ENCODE measurements at places on chromosomes 7 and 10.
A peak's percentile ranks its signal among the peaks of the same experiment; 100 is the strongest.

DNA sequence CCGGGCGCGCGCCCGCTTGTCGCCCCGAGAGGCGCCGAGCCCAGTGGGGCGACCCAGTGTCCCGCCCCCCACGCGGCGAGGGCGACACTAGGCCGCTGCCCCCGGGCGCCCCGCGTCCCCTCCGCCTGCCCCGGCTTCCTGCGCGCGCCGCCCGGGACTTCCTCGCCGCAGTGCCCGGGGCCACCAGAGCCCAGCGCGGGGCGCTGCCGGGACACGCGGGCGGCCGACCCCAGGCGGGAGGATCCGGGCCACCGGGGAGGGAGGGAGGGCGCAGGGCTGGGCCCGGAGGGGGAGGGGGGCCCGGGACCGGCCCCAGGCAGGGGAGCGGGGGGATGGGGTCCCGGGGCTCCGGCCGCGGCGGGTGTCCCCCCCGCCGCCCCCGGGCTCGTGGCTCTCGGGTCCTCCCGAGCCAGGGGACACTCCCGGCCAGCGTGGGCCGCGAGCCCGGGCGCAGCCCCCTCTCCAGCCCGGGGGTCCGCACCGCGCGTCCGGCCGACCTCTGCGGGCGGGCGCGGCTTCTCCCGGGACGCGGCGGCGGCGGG lies 435 bp upstream of the PWWP2B start:
- peaks cover 20% of the 10 kb centered on the region for H3K27me3 ChIP-seq
- no peaks in the 10 kb centered on the region for H3K36me3 ChIP-seq
- no peak overlapping the region for H3K27ac ChIP-seq
- H3K4me1 ChIP-seq = peaks cover 18% of the 10 kb centered on the region
- DNase-seq = peak; percentile 78
- no peak overlapping the region for H3K4me3 ChIP-seq

- no peak overlapping the region for H3K27ac ChIP-seq
- no peaks in the 10 kb centered on the region for H3K36me3 ChIP-seq
- peaks cover 22% of the 10 kb centered on the region for H3K4me1 ChIP-seq
- H3K27me3 ChIP-seq = peaks cover 2% of the 10 kb centered on the region
- H3K4me3 ChIP-seq = no peak overlapping the region
Observed at GRCh38 chr7:46007194-46007593, 86.1 kb upstream of the IGFBP3 start.

DNA sequence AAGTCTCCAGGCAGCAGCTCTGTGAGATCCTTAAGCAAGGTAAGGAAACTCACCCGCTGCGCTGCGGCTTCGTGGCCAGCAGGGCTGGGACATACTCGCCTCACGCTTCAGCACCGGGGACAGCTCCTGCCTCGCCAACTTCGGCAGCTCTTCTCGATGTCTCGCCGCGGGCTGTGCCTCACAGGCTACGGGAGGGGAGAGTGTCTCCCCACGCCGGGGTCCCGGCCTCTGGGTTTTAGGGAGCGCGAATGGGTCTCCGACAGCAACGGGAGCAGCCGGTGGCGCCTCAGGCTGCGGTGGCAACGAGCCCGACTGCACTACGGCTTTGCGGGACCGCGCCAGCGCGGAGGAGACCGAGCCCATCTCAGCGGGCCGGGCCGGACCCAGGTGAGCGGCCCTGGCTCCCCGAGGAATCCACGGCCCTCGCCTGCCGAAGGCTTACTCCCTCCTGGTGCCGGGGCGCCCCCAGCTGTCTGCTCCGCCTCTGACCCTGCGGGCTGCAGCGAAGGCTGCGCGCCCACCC lies 62.4 kb downstream of the LSM5 start:
- H3K27ac ChIP-seq = no peak overlapping the region
- H3K4me1 ChIP-seq = no peaks in the 10 kb centered on the region
- H3K27me3 ChIP-seq = peaks cover 86% of the 10 kb centered on the region
- peak; percentile 99 for DNase-seq

GRCh38 chr10:131888186-131888604 lies 12.6 kb upstream of the PPP2R2D start:
- H3K27me3 ChIP-seq = peaks cover 16% of the 10 kb centered on the region
- no peak for DNase-seq
- H3K4me3 ChIP-seq = no peak overlapping the region
- no peaks in the 10 kb centered on the region for H3K36me3 ChIP-seq
- H3K27ac ChIP-seq = no peak overlapping the region
- H3K4me1 ChIP-seq = peaks cover 17% of the 10 kb centered on the region

DNA sequence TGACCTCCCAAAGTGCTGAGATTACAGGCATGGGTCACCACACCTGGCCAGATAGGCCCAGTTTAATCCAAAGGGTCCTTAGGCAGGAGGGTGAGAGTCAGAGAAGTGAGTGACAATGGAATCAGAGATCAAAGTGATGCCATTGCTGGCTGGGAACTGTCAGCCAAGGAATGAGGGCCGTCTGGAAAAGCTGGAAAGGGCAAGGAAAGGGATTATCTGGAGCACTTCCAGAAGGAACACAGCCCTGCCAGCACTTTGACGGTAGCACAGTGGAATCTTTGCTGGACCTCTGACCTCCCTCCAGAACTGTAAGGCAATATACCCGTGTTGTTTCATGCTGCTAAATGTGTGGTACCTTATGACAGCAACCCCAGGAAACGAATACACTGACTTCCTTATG lies 11.3 kb upstream of the TAS2R40 start:
- H3K27ac ChIP-seq = no peak overlapping the region
- DNase-seq = no peak
- H3K36me3 ChIP-seq = no peaks in the 10 kb centered on the region
- H3K4me1 ChIP-seq = peaks cover 12% of the 10 kb centered on the region
- no peak overlapping the region for H3K4me3 ChIP-seq

- H3K27ac ChIP-seq = peak overlapping the region; percentile 98
- peaks cover 29% of the 10 kb centered on the region for H3K36me3 ChIP-seq
- peaks cover 9% of the 10 kb centered on the region for H3K4me1 ChIP-seq
- no peak for DNase-seq
- H3K4me3 ChIP-seq = peak overlapping the region; percentile 94
Observed at GRCh38 chr10:42781893-42782445, 626 bp upstream of the BMS1 start.

DNA sequence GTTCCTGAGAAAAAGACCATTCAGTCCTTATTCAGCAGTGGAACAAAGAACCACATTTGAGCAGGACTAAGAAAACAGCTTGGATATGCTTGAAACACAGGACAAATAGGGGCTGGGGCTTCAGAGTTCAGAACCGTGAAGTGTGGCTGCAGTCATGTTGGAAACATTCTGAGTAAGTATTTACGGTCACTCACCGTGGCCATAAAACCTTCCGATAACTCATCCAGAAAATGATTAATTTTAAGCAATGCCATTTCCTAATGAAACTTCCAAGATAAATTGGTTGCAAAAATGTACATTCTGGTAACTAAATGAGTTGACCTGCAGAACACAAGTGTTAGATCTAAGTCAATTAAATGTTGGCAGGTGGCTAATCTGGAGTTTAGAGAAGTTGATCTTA lies 279.2 kb downstream of the CXCL12 start:
- H3K36me3 ChIP-seq = peaks cover 18% of the 10 kb centered on the region
- no peak overlapping the region for H3K4me3 ChIP-seq
- peaks cover 2% of the 10 kb centered on the region for H3K27me3 ChIP-seq
- H3K4me1 ChIP-seq = peaks cover 27% of the 10 kb centered on the region
- H3K27ac ChIP-seq = no peak overlapping the region

DNA sequence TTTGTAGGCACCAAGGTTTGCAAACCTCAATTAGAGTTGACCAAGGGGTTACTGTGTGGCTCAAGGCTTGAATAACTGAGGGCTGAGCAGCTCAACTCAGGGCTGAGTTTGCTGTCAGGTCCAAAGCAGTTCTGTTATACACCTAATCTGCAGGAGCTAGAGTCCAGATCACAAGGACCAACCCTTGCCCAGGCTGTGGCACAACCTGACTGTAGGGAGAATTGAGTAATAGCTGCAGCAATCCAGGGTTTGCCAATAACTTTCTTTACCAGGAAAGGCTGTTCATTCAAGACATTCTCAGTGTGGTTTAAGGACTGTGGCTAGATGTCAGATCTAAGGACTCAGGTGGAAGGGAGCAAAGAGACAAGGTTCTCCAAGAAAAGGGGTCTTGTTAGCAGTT lies 115.6 kb upstream of the IMMP2L start:
- no peaks in the 10 kb centered on the region for H3K4me1 ChIP-seq
- H3K27ac ChIP-seq = no peak overlapping the region
- peaks cover 9% of the 10 kb centered on the region for H3K27me3 ChIP-seq
- no peaks in the 10 kb centered on the region for H3K36me3 ChIP-seq
- DNase-seq = no peak

DNA sequence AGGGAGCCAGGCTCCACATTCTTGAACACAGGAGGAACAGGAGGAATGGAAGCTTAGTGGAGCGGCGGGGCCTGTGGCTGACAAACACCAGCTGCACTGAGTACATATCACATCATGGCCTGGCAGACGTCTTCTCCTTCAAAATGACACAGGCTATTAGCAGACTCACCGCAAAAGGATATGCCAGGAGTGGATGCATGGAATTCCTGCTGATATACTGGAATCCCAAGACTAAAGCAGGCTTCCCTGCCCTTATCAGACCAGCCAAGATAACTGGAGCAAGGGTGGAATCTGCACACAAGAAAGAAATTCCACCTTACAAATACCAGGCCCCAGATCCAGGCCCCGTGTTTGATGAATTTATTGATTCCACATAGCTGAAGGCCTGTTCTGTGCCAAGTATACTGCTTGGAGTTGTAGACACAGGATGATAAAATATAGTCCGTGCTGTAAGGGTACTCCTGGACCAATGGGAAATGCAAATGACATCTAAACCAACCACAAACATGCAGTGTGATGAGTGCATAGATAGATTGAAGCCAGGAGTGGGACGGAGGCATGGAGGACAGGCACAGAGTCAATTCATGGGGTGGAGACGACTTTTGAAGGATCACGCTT lies 480.5 kb upstream of the ZMIZ1 start:
- peaks cover 9% of the 10 kb centered on the region for H3K36me3 ChIP-seq
- peaks cover 15% of the 10 kb centered on the region for H3K27me3 ChIP-seq
- no peak for DNase-seq
- peaks cover 25% of the 10 kb centered on the region for H3K4me1 ChIP-seq

- H3K4me1 ChIP-seq = peaks cover 18% of the 10 kb centered on the region
- H3K27ac ChIP-seq = no peak overlapping the region
- no peak overlapping the region for H3K4me3 ChIP-seq
- H3K27me3 ChIP-seq = no peaks in the 10 kb centered on the region
- no peaks in the 10 kb centered on the region for H3K36me3 ChIP-seq
Observed at GRCh38 chr7:157814931-157815705, 478.3 kb downstream of the DNAJB6 start.

- H3K27me3 ChIP-seq = peaks cover 16% of the 10 kb centered on the region
- H3K4me3 ChIP-seq = no peak overlapping the region
- H3K36me3 ChIP-seq = no peaks in the 10 kb centered on the region
Observed at GRCh38 chr10:95716466-95716865, 22.7 kb upstream of the TCTN3 start.

- no peaks in the 10 kb centered on the region for H3K27me3 ChIP-seq
- no peaks in the 10 kb centered on the region for H3K4me1 ChIP-seq
- H3K4me3 ChIP-seq = no peak overlapping the region
- H3K36me3 ChIP-seq = no peaks in the 10 kb centered on the region
- H3K27ac ChIP-seq = no peak overlapping the region
- DNase-seq = no peak
Observed at GRCh38 chr7:14368285-14368684, 378.8 kb upstream of the ETV1 start.

DNA sequence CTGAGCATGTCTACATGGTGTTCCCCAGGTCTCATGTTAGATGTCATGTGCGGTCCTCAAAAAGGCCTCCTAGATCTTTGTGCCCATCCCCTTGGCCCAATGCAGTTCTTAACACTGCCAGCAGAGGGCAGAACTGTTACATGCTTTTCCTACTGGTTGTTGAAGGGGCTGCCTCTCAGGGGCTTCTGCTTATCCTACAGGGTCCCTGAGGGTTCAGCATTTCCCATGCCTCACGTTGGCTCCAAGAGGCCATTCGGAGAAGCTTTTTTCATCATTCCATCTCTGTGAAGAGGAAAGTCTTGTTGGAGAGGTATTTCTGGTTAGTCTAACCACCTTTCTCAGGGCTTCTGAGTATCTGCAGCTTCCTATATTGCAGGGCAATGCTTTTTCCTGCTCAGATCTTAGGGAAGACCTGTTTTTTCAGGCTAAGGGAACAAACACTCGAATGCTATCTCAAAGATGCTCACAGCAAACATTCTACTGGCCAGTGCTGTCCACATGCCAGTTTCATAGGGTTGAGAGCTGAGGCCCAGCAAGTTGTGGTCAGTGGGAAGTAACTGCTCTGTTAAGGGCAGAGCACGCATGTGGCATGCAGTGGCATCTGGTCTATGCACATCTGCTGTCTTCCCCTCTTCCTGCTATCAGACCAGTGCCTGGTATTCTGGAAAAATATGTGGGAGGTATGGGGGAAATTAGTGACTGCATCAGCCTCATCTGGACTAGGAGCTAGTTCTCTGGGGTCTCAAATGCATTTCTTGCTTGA lies 31.5 kb downstream of the MBL2 start:
- H3K27me3 ChIP-seq = peaks cover 3% of the 10 kb centered on the region
- H3K4me3 ChIP-seq = no peak overlapping the region
- peaks cover 5% of the 10 kb centered on the region for H3K36me3 ChIP-seq
- no peak overlapping the region for H3K27ac ChIP-seq
- peaks cover 5% of the 10 kb centered on the region for H3K4me1 ChIP-seq
- DNase-seq = peak; percentile 72

GRCh38 chr7:151381348-151382078 lies 28.3 kb downstream of the WDR86 start:
- H3K36me3 ChIP-seq = peaks cover 48% of the 10 kb centered on the region
- H3K27ac ChIP-seq = no peak overlapping the region
- peaks cover 50% of the 10 kb centered on the region for H3K27me3 ChIP-seq
- H3K4me1 ChIP-seq = peaks cover 7% of the 10 kb centered on the region
- H3K4me3 ChIP-seq = no peak overlapping the region
- peak; percentile 59 for DNase-seq

DNA sequence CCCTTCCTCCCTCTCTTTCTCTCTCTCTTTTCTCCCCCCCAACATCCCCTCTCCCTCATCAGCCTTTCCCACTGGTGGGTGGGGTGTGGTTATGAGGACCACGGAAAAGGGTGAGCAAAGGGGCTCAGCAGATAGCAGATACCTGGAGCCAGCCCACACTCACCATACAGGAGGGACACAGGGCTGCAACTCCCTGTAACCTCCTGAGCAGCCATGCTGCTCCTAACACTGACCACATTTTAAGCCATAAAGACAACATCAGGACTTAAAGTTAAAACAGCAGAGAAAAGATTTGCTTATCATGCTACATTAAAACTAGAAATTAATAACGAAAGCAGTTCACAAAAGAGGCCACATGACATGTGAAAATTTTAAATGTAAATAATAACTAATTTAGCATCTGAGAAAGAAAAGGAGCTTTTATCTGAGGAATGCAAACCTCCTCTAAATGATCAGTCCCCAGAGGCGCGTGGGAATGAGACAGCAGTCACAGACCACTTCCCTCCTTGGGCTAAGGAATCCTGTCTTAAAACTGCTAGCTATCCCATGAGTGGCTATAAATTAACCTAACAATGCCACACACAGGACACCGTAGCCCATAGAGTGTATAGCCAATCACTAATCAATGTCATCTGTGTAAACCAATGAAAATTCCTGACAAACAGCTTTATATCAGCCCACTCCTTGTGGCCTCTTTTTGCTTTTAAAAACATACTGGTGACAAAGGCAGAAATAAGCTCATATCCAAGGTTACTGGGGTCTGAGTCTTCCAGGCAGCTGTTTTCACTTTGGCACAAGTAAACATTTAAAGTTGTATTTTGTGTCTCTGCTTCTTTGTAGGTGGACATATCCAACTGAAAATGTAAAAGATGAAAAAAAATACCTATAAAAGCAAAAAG lies 33.3 kb downstream of the PKD1L1 start:
- H3K36me3 ChIP-seq = peaks cover 51% of the 10 kb centered on the region
- H3K4me1 ChIP-seq = peaks cover 45% of the 10 kb centered on the region
- peak; percentile 74 for DNase-seq
